ENCODE measurements at places on chromosomes 2 and 18.

DNA sequence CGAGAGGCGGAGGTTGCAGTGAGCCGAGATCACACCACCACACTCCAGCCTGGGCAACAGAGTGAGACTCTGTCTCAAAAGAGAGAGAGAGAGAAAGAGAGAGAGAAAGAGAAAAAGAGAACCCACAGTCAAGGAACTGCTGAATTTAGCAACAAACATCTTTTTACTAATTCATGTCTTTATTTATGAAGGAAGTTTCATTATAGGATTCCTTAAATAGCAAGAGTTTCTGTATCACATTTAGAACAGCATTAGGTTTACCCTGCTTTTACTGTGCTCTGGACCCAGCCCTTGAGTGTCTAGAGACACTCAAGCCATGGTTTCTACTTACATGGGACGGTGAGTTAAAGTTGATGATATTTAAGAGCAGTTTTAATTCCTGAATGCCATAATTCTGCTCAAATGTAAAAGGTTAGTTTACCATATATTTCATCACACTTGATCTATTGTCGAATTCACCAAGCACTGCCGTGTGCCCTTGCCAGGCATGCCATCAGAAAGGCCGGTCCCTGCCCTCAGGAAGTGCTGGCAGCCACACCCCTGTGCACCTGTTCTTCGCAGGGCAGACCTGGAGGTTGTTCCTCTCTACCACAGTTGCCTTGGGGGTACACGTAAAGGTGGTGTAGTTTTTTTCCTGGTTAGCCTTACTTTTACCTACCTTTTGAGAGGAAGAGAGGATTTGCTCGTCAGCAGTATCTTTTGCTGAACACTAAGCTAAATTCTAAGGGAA, 153.3 kb downstream of the LDLRAD4 start:
- DNase-seq = no peak

- no peak for DNase-seq
Measured at GRCh38 chr2:226443112-226443511, 356.5 kb downstream of the IRS1 start.

DNA sequence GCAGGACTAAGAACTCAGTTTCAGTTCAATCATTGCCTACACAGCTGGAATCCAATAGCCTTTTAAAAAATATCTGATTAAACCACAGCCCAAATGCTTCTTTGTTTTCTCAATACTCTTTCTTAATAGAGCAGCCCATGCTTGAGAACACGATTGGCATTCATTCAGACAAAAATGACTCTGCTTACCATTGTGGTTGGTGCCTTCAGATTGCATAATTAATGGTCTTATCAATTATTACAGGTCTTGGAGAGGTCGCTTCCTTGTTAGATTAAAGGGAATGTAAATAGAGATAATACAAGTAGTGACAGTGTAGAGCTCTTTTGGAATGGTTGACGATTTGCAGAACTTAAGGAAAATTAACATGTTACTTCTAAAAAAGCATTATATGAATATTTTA, 107.2 kb downstream of the RNF152 start:
- no peak for DNase-seq

- DNase-seq = no peak
Measured at GRCh38 chr2:207061181-207061580, 104.6 kb downstream of the KLF7 start.

- no peak for DNase-seq
Measured at GRCh38 chr18:35303610-35304009, 13.6 kb upstream of the ZSCAN30 start.

DNA sequence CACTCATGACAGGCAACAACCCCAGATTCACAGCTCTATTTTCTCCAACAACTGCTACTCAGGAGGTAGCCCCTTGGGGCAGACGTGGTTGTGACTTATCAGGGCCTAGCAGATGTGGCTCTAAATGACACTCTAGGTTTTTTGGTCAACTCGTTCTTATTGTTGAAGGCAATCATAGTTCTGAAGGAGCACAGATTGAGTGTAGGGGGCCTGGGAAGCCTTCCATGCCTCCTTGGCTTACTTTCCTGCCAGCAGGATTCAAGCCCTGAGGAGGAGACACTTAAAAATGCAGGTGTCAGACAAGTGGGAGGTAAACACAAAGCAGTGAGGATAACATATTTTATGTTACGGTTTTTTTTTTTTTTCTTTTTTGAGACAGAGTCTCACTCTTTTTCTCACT, 23.5 kb upstream of the SUCLG1 start:
- no peak for DNase-seq

DNA sequence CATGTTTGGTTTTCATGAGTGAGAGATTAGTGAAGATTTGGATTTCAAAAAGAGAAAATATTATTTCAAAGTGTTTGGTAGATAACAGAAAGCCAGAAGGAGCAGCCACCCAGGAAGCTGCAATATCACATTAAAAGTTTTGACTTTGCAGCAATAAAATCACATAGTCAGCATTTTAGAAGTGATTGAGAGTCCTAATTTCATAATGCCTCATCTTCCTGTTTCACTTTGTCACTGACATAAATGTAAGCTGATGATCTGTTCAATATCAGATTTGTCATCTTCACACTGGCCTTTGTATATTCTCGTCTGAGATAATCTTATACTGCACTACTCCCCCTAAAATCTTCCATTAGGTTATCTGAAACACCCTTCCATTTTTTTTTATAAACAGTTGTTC, 690.5 kb downstream of the ADCYAP1 start:
- no peak for DNase-seq

- DNase-seq = no peak
Measured at GRCh38 chr18:68796936-68797690, 767 bp upstream of the CCDC102B start.

DNA sequence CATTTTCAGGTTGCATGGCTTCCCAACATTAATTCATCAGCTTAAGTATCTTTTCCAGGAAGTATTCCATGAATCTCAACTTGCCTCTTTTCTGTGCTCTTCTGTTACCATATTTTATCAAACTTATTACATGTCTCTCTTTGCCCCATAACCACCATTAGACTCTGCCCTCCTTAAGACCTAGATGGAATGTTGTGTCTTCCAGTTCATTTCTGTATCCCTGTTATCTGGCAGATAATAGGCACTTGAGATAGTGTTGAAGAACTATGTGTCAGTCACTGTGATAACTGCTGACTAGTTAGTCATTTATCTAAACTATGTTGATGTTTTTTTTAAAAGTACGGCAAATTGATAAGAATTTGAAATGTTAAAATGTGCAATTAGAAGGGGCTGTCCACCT, 41.8 kb downstream of the GLS start:
- no peak for DNase-seq

GRCh38 chr18:35616664-35617423, 35.3 kb downstream of the GALNT1 start:
- DNase-seq = peak; percentile 63

DNA sequence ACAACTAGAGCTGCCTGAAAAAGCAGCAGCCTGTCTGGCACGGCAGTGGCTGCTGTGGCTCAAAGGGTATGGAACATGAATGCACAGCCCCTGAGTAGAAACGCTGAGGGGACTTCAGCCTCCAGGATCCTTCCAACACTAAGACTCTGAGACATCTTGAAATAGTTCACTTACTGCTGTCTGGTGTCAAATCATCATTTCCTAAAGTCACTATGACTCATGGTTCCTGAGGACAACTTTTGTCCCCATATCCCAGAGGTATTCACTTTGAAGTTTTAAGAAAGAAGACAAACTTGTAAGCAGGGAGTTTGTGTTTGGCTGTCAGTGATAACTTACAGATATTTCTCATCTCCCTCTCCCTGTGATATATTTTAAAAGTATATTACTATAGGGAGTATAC, 33.3 kb upstream of the NEB start:
- DNase-seq = no peak

- DNase-seq = no peak
Measured at GRCh38 chr2:216142540-216142939, 33.4 kb downstream of the XRCC5 start.

DNA sequence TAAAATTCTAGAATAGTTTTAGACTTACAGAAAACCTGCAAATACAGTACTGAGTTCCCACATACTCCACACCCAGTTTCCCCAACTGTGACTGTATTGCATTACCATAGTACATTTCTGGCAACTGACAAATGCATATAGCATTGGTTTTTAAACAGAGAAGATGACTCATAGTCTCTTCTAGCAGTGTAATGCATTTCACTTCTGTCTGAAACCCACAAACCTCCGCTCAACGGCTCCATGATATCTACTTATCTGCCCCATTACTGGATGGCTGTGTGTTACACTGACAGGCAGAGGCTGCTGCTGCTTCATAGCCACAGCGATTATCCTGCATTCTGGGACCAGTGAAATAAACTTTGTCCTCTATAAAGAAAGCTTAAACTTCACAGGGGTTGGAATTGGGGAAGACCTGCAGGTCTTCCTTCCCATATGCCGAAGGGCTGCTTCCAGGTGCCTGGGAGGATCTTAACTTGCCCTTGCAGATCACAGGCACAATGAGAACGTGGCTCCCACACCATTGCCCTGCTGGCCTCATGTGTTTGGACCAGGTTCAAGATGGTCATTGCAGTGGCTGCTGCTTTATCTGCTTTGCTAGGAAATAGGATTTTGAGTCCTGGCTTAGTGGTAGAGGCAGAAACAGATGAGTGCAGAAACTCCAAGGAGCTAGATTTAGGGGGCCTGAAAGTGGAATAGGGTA, 742.6 kb upstream of the HS6ST1 start:
- peak; percentile 21 for DNase-seq

GRCh38 chr2:142718576-142719155, 158.8 kb upstream of the KYNU start:
- no peak for DNase-seq

DNA sequence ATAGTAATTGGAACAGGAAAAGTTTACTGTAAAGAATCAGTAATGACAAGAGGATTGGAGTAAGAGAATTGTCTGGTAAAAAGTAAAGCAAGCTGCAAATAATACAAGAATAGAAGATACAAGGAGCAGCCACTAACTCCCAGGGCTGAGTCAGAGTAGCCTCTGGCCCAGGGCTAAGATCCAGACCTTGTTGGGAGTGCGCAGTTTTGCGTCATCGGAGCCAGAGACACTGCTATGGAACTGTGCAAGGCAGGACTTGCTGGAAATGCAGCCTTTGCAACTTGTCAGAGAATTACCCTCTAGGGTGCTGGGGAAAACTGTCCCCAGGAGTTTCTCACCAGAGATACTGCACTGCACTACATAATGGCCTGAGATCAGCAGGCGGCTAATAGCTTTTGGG, 135.2 kb downstream of the NYAP2 start:
- DNase-seq = no peak

- no peak for DNase-seq
Measured at GRCh38 chr2:182949052-182949451, 82.6 kb upstream of the FRZB start.

DNA sequence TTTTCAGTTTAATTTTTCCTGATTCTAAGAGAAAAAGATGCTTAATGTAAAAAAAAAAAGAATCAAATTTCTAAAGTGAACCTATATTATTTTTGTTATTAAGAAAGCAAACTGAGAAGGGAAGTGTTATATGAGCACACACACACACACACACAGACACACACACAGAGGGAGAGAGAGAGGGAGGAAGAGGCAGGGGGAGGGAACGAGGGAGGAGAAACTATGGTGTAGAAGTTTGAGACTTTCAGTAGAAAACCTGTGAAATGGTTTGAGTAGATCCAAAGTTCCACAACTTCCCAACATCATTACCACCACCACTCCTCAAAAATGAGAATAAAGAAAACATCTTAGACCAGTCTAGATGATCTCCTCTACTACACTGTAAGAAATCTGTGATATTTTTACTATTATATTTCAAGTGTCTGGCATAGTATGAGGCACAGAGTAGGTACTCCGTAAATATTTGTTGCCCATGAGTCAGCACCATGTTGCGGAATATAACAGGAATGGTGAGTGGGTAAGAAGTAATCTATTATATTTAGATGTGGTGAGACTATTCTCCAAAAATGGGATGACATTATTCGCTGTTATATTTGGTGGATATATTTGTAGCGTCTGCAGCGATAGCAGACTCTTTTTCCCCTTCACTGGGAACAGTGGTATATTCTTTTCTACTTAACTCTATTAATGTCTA, 149.4 kb upstream of the DNMT3A start:
- DNase-seq = no peak

GRCh38 chr2:230925879-230926765, 1.1 kb upstream of the GPR55 start:
- DNase-seq = no peak

DNA sequence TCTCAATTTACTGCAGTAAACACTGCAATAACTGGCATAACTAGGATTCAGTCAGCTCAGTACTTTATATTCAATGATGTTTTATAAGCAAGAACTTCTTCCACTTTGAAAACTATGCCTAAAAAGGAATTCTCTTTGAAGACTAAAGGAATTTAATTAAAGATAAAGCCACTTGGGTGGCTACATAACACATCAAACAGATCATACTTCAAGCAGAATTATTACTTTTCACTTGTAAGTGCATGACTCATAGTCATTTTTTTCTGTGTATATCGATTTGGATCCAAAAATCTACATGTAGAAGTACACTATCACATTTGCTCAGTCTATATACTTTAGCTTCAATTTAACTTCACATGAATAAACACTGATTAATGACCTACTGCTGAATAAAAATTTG, 4.0 kb downstream of the KANSL1L start:
- no peak for DNase-seq

GRCh38 chr2:176647325-176648165, 378.3 kb downstream of the MTX2 start:
- no peak for DNase-seq

- DNase-seq = no peak
Measured at GRCh38 chr2:20165677-20166509, 59.0 kb downstream of the SDC1 start.

DNA sequence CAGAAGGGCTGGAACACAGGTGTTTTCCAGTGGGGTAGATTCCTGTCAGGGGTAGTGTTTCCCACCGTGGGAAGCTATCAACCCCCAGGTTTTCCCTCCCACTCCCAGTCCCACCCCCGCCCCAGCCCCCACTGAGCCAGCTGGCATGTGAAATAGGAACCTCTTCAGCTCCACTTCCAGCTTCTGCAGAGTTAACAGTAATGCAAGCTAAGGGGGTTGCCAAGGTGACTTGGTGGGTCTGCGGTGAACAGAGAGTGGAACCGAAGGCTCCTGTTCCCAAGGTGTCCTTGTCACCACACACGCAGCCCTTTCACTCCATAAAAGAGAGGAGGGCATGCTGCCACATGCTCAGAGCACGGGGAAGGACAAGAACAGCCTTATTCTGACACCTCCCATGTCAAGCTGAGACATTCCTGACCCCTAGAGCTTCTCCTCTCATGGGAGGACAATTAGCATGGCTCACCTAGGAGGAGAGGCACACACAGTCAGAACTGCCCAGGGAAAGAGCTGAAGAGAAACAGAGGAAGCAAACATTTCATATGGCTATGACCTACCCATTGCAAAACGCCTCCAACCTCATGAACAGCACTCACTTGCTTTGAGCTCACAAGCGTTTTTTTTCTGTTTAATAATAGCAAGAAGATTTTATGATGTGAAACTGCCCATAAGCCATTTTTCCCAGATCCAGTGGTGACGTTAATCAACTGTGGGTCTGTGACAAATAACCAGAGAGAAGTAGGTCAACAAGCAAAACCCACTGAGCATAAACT, 39.8 kb upstream of the TBC1D8 start:
- DNase-seq = no peak

- no peak for DNase-seq
Measured at GRCh38 chr2:195560209-195560895, 96.7 kb upstream of the SLC39A10 start.

Measured in KG1 (cell line).